Fibroblast of villous mesenchyme (primary cell): ENCODE measurements at places on chromosomes 16 and 17.

DNA sequence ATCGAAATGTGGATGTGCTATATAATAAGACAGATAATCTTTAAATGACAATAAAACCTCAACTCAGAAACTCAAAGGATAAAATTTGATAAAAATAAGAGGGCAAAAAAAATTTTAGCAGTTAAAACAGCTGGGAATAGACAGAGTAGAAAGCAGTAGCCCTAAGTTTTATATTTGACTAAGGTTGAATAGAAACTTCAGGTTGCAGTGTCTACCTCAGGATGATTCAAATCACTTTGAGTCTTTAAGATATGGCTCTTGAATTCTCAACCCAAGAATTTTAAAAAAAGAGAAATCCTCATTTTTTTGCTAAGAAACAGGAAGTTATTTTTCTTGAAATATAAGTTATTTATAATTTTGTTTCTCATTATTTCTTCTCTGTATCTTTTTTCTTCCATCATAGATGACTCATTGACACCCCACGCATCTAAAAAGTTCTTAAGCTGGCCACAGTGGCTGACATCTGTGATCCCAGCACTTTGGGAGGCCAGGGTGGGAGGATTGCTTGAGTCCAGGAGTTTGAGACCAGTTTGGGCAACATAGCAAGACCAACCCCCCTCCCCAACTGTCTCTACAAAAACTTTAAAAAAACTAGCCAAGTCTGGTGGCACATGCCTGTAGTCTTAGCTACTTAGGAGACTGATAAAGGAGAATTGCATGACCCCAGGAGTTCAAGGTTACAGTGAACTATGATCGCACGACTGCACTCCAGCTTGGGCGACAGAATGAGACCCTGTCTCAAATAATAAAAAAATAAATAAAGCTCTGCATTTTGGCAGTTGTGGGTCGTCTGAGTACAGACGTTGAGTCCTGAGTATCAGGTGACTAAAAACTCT lies 23.9 kb downstream of the NFAT5 start:
- DNase-seq = no peak

- no peak for DNase-seq
Measured at GRCh38 chr17:14152721-14153120, 83.4 kb downstream of the COX10 start.

- DNase-seq = peak; percentile 31
Measured at GRCh38 chr16:3467921-3468320, 24.4 kb downstream of the NAA60 start.

GRCh38 chr16:3808308-3809063 lies 72.0 kb downstream of the CREBBP start:
- DNase-seq = no peak

DNA sequence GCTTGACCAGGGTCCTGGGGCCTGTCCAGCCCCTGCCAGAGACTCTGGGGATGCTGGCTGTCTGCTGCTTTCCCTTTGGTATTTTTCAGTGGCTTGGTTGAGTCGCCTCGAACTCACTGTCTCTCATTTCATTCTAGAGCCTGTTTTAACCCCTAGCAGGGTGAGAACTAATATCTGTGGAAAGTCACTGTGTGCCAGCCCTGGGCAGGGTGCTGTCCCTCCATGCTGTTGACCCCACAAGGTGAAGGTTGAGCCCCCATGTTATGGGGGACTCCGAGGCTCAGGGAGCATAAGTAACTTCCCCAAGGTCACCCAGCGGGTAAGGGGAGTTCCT lies 33.0 kb downstream of the DCAKD start:
- DNase-seq = no peak

DNA sequence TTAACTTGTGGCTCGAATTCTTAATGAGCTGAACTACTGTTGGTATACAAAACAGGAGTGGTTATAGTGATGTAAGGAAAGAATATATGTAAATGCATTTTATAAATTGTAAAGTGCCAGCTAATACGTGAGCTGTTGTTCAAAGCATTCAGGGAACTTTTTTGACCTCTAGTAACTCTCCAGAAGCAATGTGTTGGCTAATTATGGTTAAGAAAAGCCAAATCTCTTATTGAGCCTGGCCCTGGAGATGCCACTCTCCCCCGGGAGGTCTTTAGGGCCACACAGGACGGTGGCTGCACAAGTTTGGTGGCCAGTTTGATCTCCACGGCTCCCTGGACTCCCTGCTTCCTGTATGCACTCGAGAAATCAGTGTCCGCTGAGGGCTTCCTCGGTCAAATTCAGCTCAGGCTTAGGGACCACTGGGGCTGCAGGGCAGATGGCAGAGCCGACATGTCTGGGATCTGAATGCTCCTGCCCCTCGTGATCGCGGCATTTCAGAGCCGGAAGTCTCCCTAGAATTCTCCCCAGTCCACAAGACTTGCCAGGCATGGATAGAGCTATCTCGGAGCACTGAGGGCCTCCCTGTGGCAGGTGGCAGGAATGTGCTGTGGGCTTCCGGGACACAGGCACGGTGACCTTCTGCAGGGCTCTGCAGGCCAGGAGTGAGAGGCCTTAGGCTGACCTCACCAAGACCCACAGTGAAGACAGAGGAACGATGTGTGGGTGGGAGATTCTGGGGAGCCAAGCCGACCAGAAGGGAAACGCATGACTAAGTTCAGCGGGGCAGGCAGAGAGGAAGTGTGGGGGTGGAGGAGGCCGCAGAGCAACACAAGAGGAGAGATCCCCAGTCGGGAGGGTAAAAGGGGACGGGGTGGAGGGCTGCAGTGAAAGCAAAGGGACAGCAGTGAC lies 18.6 kb upstream of the PITPNM3 start:
- peak; percentile 36 for DNase-seq

DNA sequence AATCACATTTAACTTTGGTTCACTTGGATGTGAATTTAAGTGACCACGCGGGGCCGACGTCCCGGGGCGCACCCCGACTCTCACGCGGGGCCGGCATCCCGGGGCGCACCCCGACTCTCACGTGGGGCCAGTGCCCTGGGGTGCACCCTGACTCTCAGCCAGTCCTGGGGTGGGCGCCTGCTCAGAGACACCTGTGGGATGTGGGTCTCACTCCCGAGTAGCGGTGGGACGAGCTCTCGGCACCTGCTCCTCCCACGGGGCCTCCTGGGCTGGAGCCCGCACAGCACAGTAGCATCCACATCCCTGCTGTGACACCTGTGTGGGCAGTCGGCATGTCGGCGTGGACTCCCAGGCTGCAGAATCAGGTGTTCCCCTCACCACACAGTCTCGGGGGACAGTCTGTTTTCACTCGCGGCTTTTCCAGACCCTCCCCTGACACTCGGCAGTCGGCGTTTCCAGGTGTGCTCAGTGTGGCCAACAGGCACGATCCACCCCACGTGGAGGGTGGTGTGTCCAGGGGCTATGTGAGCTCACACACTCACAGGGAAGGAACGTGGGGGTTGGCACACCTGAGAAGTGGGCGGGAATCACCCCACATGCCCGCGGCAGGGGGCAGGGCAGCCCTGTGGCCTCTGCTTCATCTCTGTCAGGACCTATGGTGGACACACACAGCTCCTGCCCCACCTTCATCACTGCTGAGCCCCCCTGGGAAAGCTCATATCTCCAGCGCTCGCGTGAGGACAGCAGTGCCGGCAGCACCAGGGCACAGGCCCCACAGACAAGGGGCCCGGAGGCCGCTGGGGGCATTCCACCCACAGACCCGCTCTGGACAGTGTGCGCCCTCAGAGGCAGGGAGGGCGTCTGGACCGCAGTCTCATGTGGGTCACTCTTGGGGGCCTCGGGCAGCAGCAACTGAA lies 51.8 kb downstream of the LMF1 start:
- DNase-seq = no peak

DNA sequence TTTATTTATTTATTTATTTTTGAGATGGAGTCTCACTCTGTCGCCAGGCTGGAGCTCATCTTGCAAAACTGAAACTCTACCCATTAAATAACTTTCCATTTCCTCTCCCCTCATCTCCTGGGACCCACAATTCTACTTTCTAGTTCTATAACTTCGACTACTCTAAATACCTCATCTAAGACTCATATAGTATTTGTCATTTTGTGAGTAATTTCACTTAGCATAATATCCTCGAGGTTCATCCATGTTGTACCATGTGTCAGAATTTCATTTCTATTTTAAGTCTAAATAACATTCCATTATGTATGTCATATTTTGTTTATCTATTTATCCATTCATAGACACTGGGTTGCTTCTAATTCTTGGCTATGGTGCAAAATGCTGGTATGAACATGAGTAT lies 5.1 kb upstream of the NT5M start:
- no peak for DNase-seq

DNA sequence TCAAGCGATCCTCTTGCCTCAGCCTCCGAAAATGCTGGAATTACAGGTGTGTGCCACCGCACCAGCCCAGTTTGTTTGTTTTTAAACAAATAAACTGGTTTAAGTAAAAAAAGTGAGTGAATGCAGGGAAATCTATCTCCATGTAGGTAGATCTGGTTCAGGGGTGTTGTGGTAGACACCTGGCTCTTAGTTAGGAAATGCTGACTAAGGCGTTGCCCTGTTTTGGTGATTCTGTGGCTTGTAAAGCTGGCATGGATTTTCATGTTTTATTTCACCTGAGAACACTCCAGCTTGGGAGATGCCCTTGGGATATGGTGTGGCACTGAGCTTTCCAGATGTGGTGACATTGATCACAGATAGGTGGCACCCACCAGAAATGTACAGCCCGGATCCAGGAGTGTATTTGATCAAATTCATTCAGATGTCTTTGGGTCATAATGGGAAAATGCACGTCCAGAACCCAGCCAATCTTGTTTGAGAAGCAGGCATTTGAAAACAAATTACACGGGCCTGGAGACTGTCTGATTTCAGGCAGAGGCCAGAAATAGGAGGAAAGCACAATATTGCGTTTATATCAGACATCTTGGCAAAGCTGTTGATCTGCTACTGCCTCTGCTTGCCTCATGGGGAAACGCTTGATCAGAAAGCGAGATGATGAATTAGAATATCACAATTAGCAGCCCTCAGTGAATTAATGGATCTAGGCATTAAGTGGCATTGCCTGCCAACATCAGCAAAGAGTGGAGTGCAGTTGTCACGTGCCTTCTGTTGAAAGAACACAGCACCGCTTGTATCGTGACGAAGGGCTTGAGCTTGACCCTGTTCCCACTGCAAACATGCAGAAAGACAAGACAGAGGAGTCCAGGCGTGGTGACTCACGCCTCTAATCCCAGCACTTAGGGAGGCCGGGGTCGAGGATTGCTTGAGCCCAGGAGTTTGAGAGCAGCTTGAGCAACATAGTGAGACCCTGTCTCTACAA lies 7.3 kb upstream of the IL34 start:
- peak; percentile 98 for DNase-seq

DNA sequence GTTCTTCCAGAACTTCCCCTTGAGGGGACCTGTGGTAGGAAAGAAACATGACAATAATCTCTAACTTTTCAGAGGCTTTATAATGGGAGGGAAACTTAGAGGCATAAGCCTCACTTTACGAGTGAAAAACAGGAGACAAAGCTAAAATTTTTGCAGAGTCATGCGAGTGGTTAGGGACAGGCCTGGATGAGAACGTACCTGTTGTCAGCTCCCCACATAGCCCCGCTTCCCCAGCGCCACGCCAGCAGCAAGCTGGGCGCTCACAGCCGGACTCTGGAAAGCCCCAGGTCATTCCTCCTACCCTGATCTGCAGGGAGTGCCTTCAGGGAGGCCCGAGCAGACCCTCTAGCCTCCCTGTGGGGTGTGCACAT lies 53.6 kb downstream of the LDHD start:
- no peak for DNase-seq

GRCh38 chr17:10069301-10069700 lies 129.1 kb downstream of the GAS7 start:
- DNase-seq = peak; percentile 32

GRCh38 chr17:42421507-42422338 lies 1.3 kb downstream of the CAVIN1 start:
- peak; percentile 60 for DNase-seq

DNA sequence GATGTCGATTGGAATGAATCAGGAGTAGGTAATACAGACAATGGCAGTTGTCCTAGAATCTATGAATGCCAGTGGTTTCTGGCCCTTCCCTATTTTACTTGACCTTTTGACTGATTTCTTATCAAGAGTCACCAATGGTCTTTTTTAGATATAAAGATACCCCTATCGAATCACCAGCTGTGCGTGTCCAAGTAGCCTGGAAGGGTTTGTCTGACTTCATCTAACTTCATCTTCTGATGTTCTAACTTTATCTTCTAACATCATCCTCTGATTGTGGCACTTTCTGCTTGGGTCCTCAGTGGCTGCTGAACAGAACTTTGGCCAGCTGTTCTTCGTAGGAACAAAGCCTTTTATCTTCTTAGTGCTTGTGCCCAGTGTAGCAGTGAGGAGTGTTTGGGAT lies 129.7 kb downstream of the MSI2 start:
- no peak for DNase-seq

GRCh38 chr16:88700636-88701482 lies 5.3 kb downstream of the RNF166 start:
- peak; percentile 94 for DNase-seq

GRCh38 chr17:63173903-63174302 lies 207.9 kb downstream of the TANC2 start:
- DNase-seq = no peak

DNA sequence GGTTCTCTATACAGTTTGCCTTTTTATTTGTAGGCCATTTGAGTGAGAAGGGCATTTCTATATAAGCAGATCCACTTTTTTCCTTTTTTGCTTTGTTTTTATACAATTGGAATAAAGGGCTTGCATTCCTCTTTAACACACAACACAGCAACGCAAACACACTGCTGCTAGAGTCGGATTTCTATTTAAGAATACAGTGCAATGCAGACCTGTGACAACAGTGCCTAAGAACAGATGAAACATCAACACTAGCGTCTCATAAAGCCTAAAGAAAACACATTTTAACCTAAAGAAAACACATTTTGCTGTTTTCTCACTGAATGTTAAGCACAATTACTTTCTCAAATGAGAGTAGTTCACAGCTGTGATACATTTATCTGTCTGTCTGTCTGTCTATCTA lies 1141.1 kb downstream of the CDH11 start:
- no peak for DNase-seq

DNA sequence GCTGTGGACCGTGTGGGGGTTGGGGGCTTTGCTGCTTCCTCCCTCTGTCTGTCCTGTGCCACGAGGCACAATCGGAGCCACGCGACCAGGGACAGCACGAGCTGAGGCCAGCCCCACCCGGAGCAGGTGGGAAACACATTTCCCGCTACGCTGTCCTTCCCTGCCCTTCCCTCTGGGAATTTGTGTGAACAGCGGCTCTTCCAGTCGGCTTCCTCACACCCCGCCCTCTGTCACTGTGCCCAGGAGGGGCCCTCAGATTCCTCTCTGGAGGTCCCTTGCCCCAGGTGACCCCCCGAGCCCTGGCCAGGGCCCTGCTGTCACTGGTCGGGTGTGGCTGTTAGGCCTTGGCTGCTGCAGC lies 19.6 kb downstream of the SPIRE2 start:
- no peak for DNase-seq

DNA sequence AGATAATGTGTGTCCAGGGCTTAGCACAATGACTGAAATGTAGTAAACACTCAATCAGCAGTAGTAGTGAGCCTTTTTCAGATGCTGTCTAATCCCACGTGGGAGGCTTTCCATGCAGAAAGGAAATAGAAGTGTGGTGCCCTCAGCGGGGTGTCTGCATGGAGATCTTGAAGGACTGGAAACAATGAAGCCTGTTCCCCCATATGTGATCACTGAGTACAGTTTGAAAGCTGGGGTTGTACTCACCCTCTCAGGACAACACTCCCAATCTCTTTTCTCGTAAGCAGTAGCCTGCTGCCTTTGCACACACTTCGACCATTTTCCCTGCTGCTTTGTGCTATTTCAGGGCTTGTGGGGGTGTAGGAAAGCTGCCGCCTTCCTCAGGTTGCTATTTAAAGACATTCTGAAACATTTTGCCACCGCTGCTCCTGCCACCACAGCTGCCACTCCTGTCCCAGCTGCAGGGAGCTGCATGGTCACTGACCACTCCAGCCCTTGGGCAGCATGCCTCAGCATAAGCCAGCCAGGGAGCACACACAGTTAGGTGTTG lies 40.6 kb upstream of the HAS3 start:
- DNase-seq = no peak

- no peak for DNase-seq
Measured at GRCh38 chr17:70157151-70157550, 12.2 kb upstream of the KCNJ2 start.
